ENCODE measurements at places on chromosomes 7 and 10. TPM values are rescaled to one million over a fixed set of nuclear protein-coding genes. Genes with fewer than 3 reads are reported as not detected.

The GDF2 gene
- not detected for total RNA-seq

The MOGAT3 gene
- total RNA-seq = 6.3 TPM

GRCh38 chr7:69610374-69611084 lies 12.3 kb downstream of the AUTS2 start:
- no peak for DNase-seq

DNA sequence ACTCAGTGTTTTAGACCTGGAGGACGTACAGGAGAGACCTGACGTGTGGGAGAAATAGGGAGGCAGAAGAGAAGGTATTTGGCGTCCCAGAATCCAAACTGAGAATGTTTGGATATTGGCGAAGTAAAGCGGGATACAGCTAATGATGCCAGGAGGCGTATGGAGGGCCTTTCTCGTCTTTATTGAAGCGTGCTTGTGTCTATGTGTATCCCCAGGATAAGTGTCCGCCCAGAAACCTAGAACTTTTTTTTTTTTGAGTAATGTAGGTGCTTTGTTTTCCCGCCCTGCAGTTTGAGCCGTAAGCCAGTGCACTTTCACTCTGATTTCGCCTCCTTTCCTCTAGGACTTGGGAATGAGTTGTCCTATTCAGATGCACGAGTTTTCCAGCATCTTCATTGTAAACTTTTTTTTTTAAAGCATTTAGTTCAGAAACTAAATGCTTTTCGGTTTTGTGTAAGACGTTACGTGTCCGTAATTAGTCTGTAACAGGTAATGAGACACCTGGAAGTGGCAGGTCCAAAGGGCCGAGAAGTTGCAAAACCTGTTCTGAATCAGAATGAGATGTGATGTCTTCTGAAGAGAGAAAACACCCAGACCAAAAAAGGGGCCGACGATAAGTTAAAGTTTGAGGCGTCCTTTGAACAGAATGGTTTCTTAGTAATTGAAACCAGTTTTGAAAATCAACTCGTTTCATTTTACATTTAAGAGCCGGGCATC lies 746 bp downstream of the ARL5B start:
- DNase-seq = peak; percentile 79

DNA sequence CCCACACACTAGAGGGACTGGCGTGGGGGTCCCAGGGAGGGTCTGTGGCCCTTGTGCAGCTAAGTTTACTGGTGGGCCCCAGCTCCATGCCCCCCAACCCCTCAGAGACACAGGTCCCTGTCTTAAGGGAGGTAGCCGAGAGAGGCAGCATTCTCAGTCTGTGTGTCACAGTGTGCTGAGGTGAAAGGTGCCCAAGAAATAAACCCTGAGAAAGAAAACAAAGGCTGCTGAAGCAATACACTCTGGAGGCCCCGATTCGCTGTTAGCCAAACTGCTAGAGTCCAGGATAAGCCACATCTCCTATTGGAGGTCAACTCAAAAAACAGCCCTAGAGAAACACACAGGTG lies 28.6 kb upstream of the NDST2 start:
- DNase-seq = no peak

DNA sequence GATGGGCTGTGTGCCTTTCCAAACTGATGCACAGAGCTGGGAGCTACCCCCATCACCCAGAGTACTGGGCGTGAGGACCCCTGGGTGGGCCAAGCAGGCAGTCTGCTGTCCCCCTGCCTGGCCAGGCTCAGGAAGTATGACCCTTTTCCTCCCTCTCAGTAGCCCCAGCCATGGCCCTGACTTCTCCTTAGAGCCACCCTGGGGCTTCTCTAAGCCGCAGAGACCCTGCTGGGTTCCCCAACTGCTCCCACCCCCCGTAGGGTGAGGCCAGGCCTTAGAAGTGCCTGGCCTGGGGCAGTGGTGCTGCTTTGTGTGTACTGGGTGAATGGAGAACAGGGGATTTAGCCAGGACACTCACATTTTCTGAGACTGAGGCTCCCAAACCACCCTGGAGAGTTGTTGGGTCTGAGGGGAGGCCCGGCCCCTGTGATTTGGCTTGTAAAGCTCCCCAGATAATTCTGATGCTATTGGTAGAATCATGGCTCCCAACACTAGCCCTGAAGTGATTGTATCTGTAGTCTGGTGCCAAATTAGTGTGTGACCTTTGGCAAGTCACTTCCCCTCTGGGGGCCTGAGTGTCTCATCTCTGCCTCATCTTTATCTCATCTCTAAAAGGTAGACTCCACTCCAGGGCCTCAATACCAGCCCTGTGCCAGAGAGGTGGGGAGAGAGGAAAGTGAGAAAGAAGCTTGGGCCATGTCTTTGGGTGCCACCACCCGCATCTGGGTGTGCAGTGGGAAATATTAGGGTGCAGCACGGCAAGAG lies 99.7 kb upstream of the PPIF start:
- DNase-seq = no peak

GRCh38 chr10:106573106-106573505 lies 591.4 kb downstream of the SORCS1 start:
- no peak for DNase-seq

DNA sequence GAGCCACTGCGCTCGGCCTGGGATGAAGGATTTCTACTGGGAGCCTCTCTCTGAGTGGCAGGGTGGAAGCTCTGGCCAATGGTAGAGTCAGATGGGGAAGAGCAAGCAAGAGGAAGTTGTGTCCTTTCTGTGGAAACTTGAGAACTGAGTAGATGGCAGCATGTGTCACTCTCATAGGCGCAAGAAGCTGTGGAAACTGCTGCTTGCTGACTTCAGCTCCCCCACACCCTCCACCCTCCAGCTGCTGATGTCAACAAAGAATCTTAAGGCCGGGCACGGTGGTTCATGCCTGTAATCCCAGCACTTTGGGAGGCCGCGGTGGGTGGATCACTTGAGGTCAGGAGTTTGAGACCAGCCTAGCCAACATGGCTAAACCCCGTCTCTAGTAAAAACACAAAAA lies 39.8 kb upstream of the SRGN start:
- no peak for DNase-seq

- DNase-seq = no peak
These were observed 44.9 kb downstream of the PPP1R3C start for GRCh38 chr10:91587710-91588638.

GRCh38 chr7:105493196-105493922 lies 28.7 kb downstream of the PUS7 start:
- DNase-seq = no peak

DNA sequence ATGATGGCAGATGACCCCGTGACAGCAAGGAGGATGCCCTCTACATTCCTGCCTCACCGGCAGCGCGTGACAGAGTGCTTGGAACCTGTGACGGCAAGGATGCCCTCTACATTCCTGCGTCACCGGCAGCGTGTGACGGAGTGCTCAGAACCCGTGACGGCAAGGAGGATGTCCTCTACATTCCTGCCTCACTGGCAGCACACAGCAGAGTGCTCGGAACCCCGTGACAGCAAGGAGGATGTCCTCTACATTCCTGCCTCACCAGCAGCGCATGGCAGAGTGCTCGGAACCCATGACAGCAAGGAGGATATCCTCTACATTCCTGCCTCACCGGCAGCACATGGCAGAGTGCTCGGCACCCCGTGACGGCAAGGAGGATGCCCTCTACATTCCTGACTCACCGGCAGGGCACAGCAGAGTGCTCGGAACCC lies 231.0 kb downstream of the DIP2C start:
- no peak for DNase-seq
